ENCODE measurements at places on chromosomes 2 and 18. TPM values are rescaled to one million over a fixed set of nuclear protein-coding genes. Genes with fewer than 3 reads are reported as not detected.

The KCNS3 gene
- 0.07 TPM for total RNA-seq

The NEURL3 gene
- 0.41 TPM for total RNA-seq

The CCDC178 gene
- not detected for total RNA-seq

The RAB31 gene
- total RNA-seq = 1.8 TPM

The C2orf72 gene
- total RNA-seq = 2.0 TPM
